ENCODE measurements at places on chromosomes 13 and 19. TPM values are rescaled to one million over a fixed set of nuclear protein-coding genes. Genes with fewer than 3 reads are reported as not detected.

The DCLK1 gene
- total RNA-seq: 0.67 TPM

- no peak for DNase-seq
Measured at GRCh38 chr19:35665604-35666003, 713 bp upstream of the UPK1A start.

GRCh38 chr19:43490759-43491158 lies 13.8 kb downstream of the PHLDB3 start:
- no peak for DNase-seq

- no peak for DNase-seq
Measured at GRCh38 chr19:39090881-39091280, 6.7 kb downstream of the ACP7 start.

GRCh38 chr19:44800461-44800860 lies 8.4 kb upstream of the BCAM start:
- DNase-seq: peak; percentile 85
